ENCODE measurements at places on chromosomes 6 and 20. TPM values are rescaled to one million over a fixed set of nuclear protein-coding genes. Genes with fewer than 3 reads are reported as not detected.

GRCh38 chr6:106770663-106771062 lies 141.3 kb downstream of the QRSL1 start:
- DNase-seq = no peak

- no peak for DNase-seq
These were observed 49.1 kb upstream of the OPRM1 start for GRCh38 chr6:153989989-153990388.

DNA sequence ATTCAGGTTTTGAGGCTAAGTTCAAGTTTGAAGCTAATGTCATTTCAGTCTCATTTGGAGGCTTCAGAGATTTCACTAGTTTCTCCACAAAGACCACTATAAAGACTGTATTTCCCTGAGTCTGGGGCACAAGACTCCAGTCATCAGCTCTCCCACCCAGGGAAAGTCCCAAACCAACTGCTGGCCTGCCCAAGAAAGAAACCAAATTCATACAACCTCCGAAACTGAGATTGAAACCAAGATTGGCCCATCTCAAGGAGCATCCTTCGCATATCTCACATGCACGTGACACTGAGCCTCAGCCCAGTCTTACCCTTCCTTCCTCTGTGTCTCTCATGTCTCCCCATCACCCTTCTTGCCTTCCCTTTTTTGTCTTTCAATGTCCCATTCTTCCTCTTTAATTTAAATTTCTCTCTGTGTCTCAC lies 3.5 kb upstream of the LTA start:
- no peak for DNase-seq

DNA sequence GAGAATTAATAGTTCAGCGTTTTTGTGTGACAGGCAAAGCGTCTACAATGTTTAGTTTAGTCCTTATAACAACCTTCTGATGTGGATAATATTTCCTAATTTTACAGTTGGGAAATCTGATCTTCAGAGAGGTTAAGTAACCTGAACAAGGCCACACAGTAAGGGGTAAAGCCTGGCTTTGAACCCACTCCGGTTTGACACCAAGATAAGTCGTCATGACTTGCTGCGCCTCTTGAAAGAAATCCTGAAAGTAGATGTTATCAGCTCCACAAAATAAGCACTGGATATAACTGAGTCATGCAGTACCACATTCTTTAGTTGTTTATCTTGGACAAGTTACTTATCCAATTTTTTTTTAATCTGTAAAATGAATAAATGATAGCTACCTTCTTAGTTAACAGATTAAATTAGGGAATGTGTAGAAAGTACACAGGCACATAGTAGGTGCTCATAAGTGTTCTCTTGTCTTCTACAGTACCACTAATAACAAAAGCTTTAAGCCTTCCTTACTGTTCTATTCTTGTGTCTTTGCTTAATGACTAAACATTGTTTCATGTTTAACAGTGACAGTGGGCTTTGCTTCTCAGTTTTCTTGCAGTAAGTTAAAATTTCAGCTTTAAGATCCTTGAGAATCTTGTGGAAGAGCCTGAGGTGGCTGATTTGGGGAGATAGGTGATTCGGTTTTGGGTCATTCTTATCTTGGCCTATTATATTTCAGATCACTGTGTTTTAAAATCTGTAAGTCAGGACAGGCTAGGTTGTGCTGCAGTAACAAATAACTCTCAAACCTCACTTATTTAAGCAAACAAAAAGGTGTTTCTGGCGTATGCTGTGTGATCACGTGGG lies 2.1 kb downstream of the HIVEP1 start:
- peak; percentile 87 for DNase-seq

GRCh38 chr6:157606516-157606915 lies 216.5 kb upstream of the SNX9 start:
- no peak for DNase-seq

DNA sequence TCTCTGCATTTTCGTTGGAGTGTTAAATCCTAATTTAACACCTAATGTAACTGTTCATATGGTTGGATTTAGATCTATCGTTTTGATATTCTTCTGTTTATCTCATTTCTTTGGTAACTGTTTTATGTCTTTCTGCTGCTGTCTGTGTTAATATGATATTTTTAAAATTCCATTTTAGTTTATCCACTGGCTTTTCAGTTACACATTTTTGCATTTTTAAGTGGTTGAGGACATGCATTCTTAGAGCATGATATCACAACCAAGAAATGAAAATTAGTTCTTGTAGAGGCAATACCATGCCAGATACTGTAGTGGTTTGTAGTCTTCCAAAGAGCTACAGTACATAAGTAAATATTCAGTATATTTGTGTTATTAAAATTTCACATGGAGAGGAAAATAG lies 58.6 kb downstream of the LIN28B start:
- DNase-seq = no peak

GRCh38 chr6:35663447-35664235 lies 25.1 kb downstream of the FKBP5 start:
- DNase-seq = peak; percentile 76

DNA sequence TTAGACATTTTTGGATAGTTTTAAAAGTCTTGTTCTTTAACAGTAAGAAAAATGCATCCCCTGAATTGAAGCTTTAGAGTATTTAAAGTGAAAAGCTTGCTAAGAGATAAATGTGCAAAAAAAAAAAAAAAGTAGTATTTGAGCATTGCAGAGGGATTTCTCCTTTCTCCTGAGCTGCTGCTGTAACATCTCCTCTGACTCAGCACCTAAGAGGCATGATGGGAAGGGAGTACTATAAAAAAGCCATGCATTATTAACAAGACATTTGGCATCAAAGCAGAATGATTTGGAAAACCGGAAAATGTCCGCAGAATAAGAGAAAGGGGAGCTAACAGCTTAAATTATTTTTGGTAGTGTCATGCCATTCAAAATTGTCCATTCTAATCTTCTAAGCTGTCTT lies 27.9 kb downstream of the B4GALT5 start:
- DNase-seq = peak; percentile 49

DNA sequence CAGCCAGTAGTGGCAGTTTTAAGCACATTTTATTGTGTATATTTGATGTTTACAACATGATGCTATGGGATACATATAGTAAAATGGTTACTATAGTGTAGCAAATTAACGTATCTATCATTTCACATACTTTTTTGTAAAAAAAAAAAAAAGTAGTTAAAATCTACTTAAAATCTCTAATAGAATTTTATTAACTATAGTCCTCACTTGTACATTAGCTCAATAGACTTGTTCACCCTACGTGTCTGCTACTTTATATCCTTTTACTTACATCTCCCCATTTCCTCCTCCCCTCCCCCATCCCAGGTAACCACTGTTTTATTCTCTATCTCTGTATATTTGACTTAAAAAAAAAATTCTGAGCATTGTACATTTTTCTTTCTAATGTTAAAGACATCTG lies 23.0 kb downstream of the GTPBP2 start:
- DNase-seq = no peak

DNA sequence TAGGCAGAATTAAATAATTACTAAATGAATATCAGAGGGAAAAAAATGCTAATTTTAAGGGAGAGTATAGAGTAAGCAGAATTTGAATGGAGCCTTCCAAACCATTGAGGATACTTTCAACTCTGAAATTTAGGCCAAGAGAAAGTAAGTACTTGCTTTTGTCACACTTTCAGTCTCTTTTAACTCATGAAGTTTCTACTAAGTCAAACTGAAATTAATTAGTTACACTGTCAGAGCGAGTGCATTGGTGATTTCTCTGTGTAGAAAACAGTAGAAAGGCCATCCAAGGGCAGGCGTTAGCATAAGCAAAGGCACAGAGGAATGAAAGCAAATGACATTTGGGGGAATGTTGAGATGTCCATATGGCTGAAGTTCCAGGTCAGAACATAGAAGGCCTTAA lies 92.9 kb downstream of the PLEKHG1 start:
- DNase-seq = no peak

DNA sequence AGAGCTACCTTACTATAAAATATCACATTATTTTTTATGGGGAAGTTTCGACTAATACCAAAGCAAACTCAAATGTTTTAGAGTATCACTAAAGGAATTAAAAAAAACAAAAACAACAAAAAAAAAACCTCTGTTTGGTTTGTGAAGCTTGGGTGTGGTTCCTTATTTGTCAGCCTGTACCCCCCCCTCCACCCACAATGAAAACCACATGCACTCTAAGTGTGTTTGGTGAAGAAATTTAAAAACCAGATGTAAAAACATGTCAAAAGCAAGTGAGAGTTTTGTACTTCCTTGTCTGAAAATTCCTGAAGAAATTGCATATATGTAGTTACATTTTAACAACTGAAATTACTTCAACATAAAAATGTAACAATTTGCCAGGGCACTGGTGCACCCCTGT lies 3.1 kb downstream of the STK38 start:
- no peak for DNase-seq

DNA sequence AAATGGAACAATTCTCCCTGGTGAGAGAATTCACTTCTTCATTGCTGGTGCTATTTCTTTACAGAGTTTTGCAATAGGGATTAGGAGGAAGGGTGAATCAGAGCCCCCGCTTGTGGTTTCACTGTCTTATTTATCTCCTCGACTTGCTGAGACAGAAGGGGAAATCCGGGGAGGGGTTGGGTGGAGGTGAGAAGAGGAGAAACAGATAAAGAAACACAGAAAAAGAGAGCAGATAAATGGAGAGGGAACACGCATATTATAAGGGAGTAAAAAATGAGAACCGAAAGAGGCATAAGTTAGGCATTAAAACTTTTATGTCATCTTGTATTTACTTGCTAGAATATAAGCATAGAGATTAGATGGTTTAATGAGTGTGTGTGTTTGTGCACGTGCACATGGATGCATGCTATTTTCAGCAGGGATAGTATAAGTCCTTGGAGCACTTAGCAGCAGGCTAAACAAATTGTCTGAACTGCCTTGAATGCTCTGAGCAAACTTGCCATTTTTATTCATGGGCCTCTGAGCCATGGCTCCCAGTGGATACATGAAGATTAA lies 105.0 kb downstream of the OLIG3 start:
- no peak for DNase-seq

DNA sequence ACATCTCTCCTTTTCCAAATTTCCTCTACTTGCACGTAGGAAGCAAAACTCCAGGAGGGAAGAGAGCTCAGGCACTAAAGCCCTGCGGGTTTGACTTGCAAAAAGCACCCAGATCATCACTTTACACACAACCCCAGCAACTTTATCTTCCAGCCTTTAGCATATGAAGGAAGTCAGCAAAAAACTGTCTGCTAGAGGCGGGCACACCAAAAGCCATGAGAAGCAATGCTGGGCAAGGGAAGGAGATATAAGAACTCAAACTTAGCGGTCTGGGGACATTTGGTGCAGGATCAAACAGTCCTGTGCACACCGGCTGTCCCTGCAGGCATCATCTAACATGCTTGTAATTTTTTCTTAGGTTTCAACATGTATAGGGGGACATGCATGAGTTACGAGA lies 113.3 kb downstream of the JPH2 start:
- no peak for DNase-seq

DNA sequence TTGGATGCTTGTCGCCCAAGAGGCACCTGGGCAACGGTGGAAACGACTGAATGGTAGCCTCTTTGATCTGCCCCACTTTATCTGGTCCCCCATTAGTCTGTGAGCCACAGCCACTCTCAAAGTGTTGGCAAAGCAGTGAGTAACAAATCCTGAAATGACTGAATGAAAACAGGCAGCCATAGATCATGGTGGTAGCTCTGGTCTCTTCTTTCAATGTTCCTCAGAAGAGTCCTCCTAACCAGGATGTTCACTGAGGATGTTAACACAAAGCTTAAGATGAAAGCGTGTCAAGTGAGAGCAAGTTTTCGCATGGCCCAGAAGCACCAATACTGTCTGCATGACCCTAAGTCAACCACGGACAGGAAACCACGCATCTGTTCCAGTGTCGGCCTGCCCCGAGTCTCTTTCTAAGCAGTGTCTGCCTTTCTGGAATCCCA lies 107.3 kb downstream of the IRF4 start:
- DNase-seq = no peak

- DNase-seq = no peak
These were observed 422.6 kb upstream of the FLRT3 start for GRCh38 chr20:14759979-14760378.

- DNase-seq = no peak
These were observed 55.5 kb downstream of the EDN1 start for GRCh38 chr6:12345694-12346058.

DNA sequence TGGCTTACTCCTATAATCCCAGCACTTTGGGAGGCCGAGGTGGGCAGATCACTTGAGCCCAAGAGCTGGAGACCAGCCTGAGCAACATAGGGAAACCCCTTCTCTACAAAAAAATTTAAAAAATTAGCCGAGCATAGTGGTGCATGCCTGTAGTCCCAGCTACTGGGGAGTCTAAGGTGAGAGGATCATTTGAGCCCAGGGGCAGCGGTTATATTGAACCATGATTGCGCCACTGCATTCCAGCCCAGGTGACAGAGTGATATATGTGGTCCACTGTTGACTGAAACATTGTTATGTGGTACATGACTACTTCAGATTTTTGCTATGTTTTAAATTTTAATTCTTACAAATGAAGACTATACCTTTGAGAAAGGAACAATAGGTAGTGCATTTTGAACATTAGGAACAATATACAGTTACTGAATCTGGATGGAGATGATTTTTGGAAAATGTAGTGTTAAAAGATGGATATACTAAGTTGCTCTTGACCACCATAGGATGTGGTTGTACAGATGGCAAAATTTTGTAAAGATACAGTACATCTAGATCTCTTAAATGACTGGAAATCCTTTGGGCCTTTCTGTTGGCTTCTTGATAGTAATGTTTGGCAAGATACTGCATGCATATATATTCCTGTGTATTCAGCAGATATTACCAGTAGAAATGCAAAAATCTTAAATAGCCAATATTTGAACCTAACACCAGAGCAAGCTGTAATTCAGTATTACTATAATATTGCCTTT lies 35.9 kb downstream of the MAPK14 start:
- no peak for DNase-seq

DNA sequence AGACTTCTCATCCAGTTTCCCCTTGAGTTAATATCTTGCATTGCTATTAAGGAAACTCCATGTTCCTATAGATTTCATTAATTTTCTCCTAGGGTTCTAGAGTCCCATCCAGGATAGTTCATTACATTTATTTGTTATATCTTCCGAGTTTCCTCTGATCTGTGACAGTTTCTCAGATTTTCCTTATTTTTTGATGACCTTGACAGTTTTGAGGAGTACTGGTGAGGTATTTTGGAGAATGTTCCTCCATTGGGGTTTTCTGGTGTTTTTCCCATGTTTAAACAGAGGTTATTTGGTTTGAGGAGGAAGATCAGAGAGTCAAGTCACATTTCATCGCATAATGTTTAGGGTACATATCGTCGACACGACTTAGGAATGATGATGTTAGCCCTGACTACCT lies 67.7 kb downstream of the LAMP5 start:
- no peak for DNase-seq

Gene MAP7
- 1.1 TPM for total RNA-seq

Gene TBX18
- total RNA-seq = 0.68 TPM

Gene SYTL3
- total RNA-seq = 0.70 TPM

Gene HLA-DMA
- 1.2 TPM for total RNA-seq

Gene C20orf96
- total RNA-seq = 3.2 TPM

Gene IP6K3
- under 0.01 TPM for total RNA-seq

Gene MAS1
- total RNA-seq = not detected

Gene FGD2
- not detected for total RNA-seq

Gene IL20RA
- 0.79 TPM for total RNA-seq

Gene SLC44A4
- total RNA-seq = 0.17 TPM
